ENCODE measurements at places on chromosomes 6 and 20. TPM values are rescaled to one million over a fixed set of nuclear protein-coding genes. Genes with fewer than 3 reads are reported as not detected.

- no peak for DNase-seq
These were observed 18.1 kb downstream of the SLC17A9 start for GRCh38 chr20:62970307-62971210.

- DNase-seq: no peak
These were observed 13.3 kb downstream of the NFATC2 start for GRCh38 chr20:51529081-51529681.

The SPDEF gene
- not detected for total RNA-seq

The PLEKHG1 gene
- 7.3 TPM for total RNA-seq

- DNase-seq: no peak
These were observed 14.7 kb upstream of the PXDC1 start for GRCh38 chr6:3766214-3766613.

DNA sequence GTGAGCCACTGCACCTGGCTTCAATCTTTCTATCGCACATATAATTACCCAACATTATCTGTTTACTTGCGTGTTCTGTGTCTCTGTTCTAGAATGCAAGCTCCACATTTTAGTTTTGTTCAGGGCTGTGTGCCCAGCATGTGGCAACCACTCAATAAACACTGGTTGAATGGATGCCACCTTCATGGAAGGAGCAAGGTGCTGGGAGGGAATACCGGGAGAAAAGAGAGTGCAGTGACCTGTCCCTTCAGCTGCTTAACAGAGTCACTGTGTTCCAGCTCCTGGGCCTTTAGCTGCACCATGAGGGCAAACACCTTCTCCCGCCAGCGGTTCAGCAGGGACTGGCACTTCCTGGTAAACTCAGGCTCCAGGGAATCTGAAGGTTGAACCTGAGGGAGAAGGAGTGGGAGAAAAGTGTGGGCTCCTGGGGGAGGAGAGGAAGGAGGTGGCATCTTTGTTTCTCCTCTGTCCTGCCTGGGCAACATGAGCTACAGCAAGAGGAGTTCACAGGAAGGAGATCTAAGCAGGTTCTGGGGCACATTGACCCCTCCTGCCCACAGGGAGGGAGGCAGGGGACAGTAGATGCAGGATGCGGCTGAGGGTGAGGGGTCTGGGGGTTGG, 7.7 kb downstream of the CCHCR1 start:
- DNase-seq: no peak

The HMGCLL1 gene
- 70.0 TPM for total RNA-seq

The EPPIN gene
- total RNA-seq: not detected

DNA sequence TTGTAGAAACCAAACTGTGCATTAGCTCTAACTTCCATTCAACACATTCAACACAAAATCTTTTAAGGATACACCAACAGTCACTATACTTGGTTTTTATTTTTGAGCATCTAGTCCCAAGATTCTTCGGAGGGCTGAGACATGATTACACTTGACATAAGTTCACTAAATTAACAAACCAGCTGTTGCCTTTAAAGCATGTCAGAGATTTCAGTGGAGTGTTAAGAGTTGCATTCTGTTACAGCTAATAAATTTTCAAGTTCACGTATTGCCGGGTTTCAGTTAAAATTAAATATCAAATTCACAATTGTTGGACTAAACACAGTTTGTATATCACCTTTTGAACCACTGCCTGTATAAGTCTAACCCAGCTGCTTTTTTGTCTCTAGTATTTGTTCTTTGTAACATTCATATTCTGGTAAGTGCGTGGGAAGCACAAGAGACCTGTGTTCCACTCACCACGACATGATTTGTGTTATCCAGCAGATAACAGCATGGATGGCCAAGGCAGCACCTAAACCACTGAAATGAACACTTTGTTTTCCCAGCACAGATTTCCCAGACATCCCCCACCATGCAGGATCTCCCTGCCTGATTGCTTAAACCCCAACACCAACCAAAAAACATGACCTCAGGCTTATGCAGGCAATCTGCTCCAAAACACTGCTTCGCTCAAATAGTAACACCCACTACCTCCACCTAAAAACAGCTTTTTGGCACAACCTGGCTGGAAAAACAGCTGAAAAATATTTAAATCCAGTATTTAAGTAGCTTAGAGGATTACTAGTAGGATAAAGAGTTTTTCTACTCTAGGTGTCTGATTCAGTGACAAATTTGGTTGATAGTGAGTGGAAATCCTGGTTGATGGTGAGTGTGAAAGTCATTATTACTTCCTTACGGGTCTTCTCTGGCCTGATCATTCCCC, 286.5 kb upstream of the NT5E start:
- DNase-seq: no peak

The SCRT2 gene
- 2.0 TPM for total RNA-seq

The TSHZ2 gene
- 0.31 TPM for total RNA-seq

The HEY2 gene
- total RNA-seq: 0.62 TPM

DNA sequence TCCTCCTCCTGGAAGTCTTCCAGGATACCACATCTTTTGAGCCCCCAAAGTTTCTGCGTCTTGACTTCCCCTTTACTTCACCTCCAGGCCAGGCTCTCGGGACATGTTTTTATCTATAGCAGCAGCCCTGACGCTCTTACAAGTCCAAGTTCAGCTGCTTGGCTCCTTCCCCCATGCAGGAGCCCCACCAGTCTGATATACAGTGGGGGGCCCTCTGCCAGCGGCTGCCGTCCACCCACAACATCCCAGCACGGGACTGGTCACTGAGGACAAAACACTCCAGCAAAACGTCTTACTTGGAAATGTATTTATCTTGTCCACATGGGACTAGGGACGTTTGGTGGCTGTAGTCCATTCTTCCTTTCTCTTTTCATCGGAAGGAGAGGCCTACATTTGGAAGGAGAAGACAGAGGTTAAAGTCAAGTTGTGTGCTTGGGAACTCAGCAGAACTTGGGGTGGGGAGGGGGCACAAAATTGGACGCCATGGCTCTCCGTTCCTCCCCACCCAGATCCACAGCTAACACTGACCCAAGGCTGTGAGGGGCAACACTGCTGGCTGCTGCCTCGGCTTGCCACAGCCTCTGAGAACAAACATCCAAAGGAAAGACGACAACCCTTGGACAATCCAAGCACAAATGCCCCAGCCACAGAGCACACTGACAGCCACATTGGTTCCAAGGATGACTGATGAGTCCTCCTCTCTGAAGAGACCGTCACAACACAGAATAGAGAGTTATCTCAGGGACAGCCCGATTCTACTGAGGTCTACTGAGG, 79.2 kb downstream of the PRND start:
- DNase-seq: no peak

DNA sequence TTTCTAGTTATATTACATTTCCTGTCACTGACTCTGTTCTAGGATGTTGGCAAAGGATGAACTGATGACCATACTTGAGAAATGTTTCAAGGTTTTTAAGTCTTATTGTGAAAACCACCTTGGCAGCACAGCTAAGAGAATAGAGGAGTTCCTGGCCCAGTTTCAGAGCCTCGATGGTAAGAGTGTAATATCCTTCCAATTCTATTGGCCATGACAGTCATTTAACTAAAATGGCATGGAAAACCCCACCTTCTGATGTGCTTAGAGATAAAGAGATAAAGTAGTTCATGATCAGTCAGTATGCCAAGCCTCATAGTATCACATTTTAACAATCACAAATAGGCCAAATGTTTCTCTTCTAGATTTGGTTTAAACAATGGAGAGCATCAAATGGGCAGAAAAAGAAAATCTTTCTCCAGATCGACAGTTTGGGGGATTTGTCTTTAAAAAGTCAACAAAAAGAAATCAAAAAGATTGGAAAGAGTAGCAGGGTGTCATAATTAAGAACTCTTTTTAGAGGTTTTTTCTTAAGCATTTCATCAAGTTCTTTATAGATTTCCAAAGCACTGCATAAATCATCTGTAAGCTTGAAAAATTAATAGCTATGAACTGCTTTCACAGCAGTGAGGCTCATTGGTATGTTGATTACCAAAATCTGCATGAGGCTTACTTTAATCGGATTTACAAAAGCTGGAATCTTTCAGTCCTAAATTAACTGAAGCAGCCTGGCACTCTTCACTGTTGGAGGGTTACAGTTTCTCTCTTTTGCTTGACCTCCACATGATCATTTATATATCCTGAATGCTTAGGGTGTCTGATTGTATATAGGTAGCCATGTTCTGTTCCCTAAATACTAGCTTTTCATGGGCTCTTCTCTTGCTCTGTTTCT, 48.7 kb downstream of the AKIRIN2 start:
- no peak for DNase-seq

GRCh38 chr6:79705456-79705995, 74.4 kb downstream of the SH3BGRL2 start:
- no peak for DNase-seq

The CRISP2 gene
- total RNA-seq: not detected

The THBD gene
- total RNA-seq: 0.94 TPM

The DEFB132 gene
- total RNA-seq: not detected
